ENCODE measurements at places on chromosomes 6 and 20. TPM values are rescaled to one million over a fixed set of nuclear protein-coding genes. Genes with fewer than 3 reads are reported as not detected.

ECT2L gene
- not detected for total RNA-seq

DNAH8 gene
- not detected for total RNA-seq

DEFB121 gene
- total RNA-seq: not detected

ZNF311 gene
- 0.30 TPM for total RNA-seq

RBBP8NL gene
- total RNA-seq: not detected

EPPIN gene
- total RNA-seq: not detected

SIGLEC1 gene
- not detected for total RNA-seq

ZSCAN9 gene
- total RNA-seq: 8.7 TPM

FERMT1 gene
- total RNA-seq: 18.5 TPM

WFDC5 gene
- not detected for total RNA-seq

CCR6 gene
- not detected for total RNA-seq

WFDC10B gene
- not detected for total RNA-seq

LY6G6C gene
- total RNA-seq: not detected

SLC22A2 gene
- total RNA-seq: not detected

PPP1R16B gene
- total RNA-seq: 0.12 TPM

SPAG4 gene
- total RNA-seq: 5.0 TPM
